ENCODE measurements at places on chromosomes 7 and 10.

- no peak for DNase-seq
These were observed 1.3 kb upstream of the GFRA1 start for GRCh38 chr10:116274064-116274904.

DNA sequence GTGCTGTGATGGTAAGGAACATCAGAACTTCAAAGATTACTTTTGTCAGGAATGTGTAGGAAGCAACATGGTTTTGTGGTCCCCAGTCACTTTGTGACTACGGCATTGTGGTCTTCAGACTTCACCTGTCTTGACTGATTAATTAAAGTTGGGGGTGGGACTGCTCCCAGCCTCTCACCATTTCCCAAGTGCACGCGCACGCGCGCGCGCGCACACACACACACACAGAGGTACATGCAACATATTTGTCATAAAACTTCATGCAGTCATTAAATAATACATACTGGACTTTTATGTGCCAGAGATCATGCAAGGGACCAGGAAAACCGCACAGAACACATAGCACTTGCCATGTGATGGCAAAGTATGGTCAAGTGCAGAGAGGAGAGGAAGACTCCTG lies 181.2 kb downstream of the EVX1 start:
- DNase-seq, result no peak

- DNase-seq, result no peak
These were observed 322.6 kb downstream of the KIF20B start for GRCh38 chr10:90023950-90024349.

- DNase-seq, result no peak
These were observed 6.1 kb downstream of the CYP2W1 start for GRCh38 chr7:988963-989529.

DNA sequence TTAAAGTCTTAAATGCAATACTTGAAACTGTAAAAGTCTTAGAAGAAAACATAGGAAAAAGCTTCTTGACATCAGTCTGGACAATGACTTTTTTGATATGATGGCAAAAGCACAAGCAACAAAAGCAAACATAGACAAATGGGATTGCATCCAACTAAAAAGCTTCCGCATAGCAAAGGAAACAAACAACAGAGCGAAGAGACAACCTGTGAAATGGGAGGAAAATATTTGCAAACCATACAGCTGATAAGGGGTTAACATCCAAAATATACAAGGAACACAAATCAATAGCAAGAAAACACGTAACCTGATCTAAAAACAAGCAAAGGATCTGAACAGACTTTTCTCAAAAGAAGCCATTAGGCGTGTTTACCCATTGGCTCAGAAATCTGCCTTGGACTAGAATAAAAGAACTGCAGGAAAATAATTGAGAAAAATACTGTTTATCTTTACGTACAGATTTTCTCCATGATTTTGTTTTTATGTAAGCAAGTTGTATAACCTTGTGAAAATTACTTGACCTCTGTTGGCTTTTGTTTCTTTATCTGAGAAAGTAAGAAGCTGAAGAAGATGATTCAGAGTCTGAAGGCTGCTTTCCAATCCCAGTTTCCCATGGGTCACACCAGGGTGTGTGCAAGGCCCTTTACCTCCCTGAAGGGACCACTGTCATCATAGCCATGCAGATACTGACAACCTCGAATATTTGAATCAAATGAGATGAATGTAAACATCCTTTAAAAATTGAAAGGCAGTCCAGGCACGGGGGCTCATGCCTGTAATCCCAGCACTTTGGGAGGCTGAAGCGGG lies 99.1 kb upstream of the LANCL2 start:
- no peak for DNase-seq

- no peak for DNase-seq
These were observed 126.4 kb downstream of the JCAD start for GRCh38 chr10:29932991-29933390.

- no peak for DNase-seq
These were observed 126.5 kb downstream of the GFRA1 start for GRCh38 chr10:116146372-116147140.

DNA sequence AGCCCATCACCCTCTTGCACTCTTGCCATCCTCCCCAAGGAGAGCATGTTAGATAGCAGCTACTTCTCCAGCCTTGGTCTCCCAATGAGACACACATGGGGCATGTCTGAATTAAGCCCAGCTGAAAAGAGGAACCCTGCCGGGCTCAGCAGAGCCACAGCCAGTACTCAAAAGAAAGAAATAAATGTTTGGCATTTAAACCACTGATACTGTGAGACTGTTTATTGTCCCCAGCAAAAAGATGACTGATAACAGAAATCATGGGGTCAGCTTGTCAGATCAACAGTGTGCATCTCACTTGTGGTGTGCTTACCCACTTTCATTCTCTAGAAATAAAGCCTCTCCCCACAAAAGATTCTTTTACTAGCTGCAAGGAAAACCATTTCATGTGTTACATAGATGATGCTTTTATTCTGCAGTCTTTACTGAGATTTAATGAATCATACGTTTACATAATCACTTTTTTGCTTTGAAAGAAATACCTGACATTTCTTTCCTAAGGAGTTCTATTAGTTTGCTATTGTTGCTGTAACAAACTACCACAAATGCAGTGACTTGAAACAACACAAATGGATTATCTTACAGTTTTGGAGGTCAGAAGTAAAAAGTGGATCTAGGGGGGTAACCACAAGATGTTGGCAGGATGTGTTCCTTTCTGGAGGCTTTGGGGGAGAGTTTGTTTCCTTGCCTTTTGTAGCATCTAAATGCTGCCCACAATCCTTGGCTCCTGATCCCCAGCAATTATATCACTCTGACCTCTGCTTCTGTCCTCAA lies 20.9 kb downstream of the ANKRD7 start:
- no peak for DNase-seq

- no peak for DNase-seq
These were observed 16.0 kb downstream of the PPP1R9A start for GRCh38 chr7:94923412-94923811.

DNA sequence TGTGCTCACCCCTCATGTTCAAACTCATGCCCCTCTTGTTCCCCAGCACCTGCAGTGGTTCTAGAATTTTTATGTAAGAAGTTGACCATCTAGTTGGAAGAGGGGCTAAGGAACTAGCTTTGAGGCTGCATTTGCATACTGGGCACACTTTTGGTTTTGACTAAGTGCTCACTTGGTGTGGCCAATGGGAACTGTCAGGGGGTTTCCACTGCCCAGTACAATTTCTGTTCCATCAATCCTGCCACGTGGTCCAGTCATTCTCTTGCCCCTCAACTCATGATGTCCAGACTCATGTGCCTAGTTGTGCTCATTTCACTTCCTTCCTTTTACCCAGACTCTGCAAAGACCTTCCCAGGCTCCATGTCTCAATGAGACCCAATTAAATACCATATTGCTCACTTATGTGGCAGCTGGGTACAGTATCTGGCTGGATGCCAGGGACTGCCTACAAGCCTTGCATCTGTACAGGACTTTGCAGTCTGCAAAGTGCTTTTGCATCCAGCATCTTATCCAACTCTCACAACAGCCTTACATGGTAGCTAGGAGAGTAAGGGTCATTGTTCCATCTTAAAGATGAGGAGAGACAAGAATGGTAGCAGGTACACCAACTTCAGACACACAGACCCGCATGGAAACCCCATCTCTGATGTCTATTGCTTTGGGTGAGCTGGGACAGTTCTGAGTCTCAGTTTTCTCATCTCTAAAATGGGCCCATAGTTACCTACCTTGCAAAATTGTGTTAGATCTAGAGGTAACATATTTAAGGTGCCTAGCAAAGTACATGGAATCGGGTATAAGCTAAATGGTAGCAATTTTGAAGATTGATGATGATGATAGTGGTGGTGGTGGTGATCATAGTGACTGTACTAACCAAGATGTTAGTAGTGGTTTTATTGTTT lies 30.1 kb upstream of the KCNMA1 start:
- DNase-seq, result no peak

DNA sequence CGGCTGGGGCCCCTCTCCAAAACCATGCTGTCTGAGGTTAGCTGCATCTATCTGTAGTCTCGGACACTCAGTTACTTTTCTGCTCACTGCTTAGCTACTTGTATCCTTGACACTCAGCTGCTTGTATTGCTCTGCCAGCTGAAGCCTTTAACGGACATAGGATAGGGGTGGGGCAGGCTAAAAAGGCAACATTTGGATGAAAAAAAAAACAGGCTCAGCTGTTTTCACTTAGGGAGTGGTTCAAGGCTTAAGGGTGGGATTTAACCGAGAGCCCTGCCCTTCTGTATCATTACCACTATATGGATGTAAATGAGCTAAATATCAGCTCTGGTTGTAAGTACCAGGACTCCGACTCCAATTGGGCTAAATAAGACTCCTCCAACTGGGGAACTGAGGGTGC lies 28.6 kb downstream of the LSMEM1 start:
- DNase-seq, result no peak

DNA sequence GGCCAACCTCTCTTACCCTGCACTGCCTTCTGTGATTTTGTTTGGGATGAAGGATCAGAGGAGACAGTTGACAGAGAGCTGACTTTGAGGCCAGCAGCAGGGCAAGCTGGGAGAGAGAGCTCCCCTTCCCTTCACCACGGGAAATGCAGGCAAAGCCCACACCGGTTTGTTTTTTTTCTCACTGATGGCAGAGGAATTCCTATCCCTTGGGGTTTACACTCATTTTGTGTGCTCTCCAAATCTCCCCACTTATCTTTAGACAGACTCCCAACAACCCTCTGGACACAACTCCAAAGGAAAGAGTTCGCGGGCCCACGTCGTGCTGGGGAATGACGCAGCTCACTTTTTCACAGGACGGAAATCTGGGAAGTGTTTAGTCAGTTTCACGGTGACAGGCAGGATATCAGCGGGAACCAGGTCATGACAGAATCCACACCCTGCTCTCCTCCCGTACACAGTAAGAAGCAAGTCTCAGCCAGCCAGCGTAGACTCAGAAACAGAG lies 68.3 kb upstream of the FAM171A1 start:
- DNase-seq, result no peak

DNA sequence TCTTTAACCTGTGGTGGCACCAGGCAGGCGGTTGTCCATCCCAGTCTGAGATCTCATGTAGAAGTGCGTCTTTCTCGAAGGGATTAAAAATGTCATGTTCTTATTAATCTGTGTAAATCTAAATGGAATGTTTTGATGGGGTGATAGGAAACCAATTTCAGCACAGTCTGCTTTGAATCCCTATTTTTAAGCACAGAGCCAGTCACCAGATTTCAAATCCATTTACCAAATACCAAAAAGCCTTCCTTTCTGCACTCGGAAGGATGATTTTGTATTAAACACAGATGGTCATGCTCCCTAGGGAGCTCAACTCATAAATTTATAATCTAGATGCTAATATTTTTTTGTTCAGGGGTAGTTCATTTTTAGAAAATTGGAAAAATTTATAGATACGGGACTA lies 160.6 kb upstream of the AOAH start:
- DNase-seq, result no peak

GRCh38 chr10:11880151-11881029 lies 57.2 kb downstream of the PROSER2 start:
- DNase-seq, result no peak

DNA sequence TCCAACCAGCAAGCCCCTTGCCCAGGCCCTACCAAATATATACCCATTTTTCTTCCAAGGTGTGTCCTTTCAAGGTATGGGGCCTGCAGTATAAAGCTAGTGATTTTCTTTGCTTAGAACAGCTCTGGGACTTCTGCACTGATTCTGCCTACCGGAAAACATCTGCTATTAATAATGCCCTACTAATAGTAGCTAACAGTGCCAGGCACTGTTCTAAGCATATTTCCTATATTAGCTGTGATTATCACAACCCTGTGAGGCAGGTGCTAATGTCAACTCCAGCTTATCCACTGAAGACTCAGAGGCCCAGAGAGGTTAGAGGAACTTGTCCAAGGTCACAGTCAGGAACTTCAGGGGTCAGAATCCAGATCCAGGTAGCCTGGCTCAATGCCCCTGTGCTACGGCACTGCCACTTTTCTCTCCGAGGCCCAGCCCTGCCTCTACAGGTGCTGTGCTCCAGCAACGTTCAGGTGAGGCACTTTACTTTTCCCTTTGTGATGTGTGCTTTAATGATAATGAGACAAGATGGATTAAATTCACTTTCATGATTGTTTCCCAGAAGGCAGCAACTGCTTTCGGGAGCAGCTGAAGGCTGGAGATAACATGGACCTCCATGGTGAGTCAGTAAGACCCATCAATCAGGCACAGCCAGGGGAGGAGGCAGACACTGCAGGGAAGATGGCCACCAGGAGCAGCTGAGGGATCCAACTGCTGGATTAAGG lies 26.7 kb downstream of the TAS2R41 start:
- no peak for DNase-seq

GRCh38 chr10:132422903-132423825 lies 26.2 kb downstream of the PWWP2B start:
- no peak for DNase-seq

GRCh38 chr7:16028636-16029035 lies 342.2 kb upstream of the MEOX2 start:
- DNase-seq, result no peak

- DNase-seq, result no peak
These were observed 11.4 kb upstream of the CFAP69 start for GRCh38 chr7:90233569-90233968.

Measured in DMS79 treated with DMSO at 0.1 percent for 48 hours (cell line).